ENCODE measurements at places on chromosomes 7 and 10. TPM values are rescaled to one million over a fixed set of nuclear protein-coding genes. Genes with fewer than 3 reads are reported as not detected.

DNA sequence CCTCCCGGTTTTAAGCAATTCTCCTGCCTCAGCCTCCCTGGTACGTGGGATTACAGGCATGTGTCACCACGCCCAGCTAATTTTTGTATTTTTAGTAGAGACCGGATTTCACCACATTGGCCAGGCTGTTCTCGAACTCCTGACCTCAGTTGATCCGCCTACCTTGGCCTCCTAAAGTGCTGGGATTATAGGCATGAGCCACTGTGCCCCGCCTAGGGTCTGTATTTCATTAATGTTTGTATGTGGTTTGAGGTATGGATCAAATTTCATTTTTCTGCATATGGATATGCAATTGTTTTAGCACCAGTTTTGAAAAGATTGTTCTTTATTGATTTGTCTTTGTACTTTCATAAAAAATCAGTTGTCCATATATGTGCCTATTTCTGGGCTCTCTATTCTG, 26.0 kb downstream of the CYP26A1 start:
- no peak for DNase-seq

DNA sequence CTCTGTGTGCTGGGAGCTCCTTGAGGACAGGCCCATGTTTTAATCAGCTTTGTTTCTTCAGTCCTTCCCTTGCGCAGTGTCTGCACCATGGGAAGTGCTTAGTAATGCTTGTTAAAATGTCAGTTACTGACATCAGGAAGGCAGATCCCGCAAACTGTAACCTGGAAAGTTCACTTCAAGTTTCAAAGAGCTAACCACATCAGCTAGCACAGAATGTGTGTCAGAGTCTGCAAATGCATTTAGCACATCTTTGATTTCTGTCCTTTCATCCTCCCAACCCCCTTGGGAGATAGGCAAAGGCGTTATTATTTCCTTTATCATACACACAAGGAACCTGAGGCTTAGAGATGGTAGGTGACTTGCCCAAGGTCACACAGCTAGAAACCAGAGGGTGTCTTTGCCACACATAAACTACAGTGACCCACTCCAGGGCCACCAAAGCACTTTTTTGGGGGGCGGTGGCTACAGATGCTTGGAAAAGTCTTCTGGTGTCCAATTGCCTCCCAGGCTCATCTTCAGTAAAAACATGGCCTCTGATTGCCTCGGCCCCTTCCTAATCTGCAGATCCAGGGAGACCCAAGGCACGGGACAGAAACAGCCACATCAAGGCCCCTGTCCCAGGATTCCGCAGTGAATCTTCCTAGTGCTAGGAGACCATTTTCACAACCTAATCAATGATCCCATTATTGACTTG, 116.2 kb upstream of the GPR26 start:
- no peak for DNase-seq

DNA sequence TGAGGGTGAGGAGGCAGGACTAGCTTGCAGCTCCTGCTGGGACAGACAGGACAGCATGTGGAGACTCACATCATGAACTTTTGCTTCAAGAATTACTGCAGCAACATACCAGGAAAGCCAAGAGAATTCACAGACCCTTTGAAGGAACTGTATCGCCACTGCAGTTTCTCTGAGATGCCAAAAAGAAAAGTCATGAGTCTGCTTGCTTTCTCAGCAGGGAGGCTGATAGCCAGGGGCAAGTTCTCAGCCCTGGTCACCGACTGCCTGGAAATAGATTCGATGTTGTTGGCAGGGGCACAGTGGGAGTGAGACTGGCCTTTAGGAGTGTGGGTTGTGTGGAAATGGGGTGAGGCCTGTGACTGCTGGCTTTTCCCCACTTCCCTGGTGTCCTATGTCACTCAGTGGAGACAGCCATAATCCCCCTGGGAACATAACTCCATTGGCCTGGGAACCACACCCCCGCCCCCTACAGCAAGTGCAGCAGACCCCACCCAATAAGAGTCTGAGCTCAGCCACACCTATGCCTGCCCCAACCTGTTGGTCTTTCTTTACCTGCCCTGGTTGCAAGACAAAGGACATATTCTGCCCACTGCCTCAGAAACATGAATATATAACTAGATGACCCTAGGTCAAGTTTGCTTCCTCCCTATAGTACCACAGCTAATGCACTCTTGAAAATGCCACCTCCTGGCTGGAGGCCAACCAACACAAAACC, 1.6 kb upstream of the SAMD9 start:
- no peak for DNase-seq

ITGB8 gene
- 26.8 TPM for polyA plus RNA-seq

MRLN gene
- polyA plus RNA-seq: 0.33 TPM

DNA sequence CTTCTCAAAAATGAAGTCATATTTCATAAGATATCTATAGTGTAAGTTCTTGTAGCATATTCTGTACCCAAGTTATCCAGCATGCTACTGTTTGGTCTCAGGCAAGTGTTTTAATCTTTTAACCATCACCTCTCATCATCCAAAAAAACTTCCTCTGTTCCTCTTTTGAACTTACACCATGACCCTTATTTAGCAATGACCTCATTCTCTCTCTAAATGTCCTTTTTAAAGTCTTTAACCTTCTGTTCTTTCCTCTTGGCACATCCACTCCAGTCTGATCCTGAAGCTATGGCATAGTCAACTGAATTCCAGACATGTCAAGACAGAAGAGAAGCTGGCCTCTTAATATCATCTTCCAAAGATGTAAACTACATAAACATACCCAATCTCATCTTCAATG, 26.2 kb downstream of the PPP3CB start:
- DNase-seq: no peak

CLCN1 gene
- 1.6 TPM for polyA plus RNA-seq

OR13A1 gene
- 0.06 TPM for polyA plus RNA-seq

DNA sequence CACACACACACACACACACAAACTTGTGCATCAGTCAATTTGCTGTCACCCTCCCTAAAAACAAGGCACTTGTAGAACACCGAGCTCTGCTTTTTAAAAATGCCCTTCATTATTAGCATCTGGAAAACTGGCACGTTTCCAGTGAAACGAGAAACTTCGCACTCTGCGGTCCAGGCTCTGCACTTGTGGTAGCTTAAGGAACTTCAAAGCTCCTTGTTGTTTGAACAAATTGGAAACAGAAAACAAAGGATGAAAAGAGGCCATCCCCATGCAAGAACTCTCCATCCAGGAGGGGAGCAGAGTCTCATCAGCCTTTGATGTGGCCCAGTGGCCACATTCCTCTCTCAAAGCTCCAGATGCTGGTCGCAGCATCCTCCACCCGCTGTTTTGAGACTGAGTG, 105.1 kb downstream of the C10orf90 start:
- no peak for DNase-seq

VPS41 gene
- 63.7 TPM for polyA plus RNA-seq

DNA sequence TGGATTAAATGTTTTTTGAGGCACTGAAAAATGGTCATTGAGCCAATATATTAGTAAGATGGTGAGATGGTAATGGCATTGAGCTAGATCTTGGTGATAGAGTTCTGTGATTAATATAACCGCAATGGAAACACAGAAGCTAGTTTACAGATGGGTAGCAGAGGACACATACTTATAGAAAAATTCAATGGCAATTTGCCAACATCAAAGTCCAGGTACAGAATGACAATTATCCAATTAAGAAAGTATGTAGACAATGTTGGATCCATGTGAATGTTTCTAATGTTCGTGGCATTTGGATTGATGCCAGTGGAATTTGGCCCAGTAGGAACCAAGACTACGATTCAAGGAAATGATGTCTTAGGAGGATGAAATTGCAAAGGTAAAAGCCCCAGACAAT, 187.8 kb downstream of the GNAT3 start:
- no peak for DNase-seq

PRKG1 gene
- 12.0 TPM for polyA plus RNA-seq

GRCh38 chr10:107649249-107649648, 484.7 kb upstream of the SORCS1 start:
- DNase-seq: no peak

DNA sequence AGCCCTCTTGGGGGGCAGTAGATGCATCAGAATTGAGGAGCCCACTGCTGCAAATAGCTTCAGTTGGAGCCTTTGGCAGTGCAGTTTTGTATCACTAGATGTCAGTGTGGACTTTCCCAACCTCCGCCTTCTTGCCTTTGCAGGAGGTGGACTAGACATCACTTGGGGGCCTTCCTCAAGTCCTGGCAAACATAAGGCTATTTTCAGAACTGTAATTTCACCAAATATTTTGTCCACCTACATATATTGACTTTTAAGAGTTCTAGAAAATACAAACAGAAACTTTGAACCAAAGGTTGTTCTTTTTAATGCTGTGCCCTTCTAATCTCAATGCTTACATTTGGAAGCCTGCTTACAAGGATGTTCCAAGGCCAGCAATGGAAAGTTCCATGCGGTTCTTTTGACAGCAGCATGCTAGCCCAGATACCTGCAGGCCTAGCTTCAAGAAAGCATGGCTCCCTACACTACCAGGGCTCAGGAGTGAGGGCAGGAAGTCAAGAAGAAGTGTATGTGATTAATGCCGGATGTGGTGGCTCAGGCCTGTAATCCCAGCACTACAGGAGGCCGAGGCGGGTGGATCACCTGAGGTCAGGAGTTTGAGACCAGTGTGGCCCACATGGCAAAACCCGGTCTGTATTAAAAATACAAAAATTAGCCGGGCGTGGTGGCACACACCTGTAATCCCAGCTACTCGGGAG, 8.0 kb upstream of the ZNRF2 start:
- peak; percentile 32 for DNase-seq

GRCh38 chr10:14459665-14460064, 128.9 kb upstream of the FRMD4A start:
- no peak for DNase-seq

GRCh38 chr7:134643131-134643530, 3.5 kb upstream of the BPGM start:
- no peak for DNase-seq

AEBP1 gene
- 23.1 TPM for polyA plus RNA-seq

GRCh38 chr7:96723622-96724021, 14.0 kb upstream of the SEM1 start:
- no peak for DNase-seq

- no peak for DNase-seq
Measured at GRCh38 chr7:132035517-132036362, 479.3 kb upstream of the PODXL start.

All from large intestine (tissue), 12 donors.